ENCODE measurements at places on chromosomes 5 and 9. TPM values are rescaled to one million over a fixed set of nuclear protein-coding genes. Genes with fewer than 3 reads are reported as not detected.

CDX1 gene
- total RNA-seq: not detected

FYB1 gene
- 428 TPM for total RNA-seq

GPX3 gene
- total RNA-seq: 1.4 TPM

C1QTNF2 gene
- total RNA-seq: not detected

LECT2 gene
- total RNA-seq: not detected

MEF2C gene
- total RNA-seq: 4.2 TPM
